ENCODE measurements at places on chromosomes 2 and 18.

DNA sequence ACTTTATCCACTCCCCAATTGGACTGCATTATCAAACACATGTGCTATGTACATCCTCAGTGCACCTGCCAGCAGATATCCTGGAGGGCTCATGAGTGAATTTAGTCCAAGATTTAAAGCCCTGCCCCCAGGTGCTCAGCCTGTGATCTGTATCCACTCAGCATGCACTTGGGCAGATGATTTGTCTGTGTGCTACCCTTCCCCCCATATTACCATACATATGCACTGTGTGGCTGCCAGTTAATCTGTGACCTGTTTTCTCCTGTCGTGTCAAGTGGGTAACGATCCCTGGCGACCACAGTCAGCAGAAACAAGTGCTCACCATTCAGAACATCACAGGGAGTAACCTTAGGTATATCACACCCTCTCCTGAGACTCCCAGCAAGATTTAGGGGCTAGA lies 10.2 kb downstream of the NAGK start:
- no peak overlapping the region for H3K4me3 ChIP-seq
- no peaks in the 10 kb centered on the region for H3K27me3 ChIP-seq
- DNase-seq = no peak
- H3K4me1 ChIP-seq = no peaks in the 10 kb centered on the region

- H3K27me3 ChIP-seq = no peaks in the 10 kb centered on the region
- H3K4me3 ChIP-seq = no peak overlapping the region
- peaks cover 3% of the 10 kb centered on the region for H3K36me3 ChIP-seq
- no peak for DNase-seq
- no peaks in the 10 kb centered on the region for H3K4me1 ChIP-seq
These were observed 122.2 kb downstream of the NCOA1 start for GRCh38 chr2:24613154-24613814.

- H3K27me3 ChIP-seq = no peaks in the 10 kb centered on the region
- H3K4me3 ChIP-seq = no peak overlapping the region
- H3K27ac ChIP-seq = no peak overlapping the region
- peaks cover 12% of the 10 kb centered on the region for H3K4me1 ChIP-seq
- no peak for DNase-seq
These were observed 80.8 kb upstream of the MCFD2 start for GRCh38 chr2:46996300-46996843.

DNA sequence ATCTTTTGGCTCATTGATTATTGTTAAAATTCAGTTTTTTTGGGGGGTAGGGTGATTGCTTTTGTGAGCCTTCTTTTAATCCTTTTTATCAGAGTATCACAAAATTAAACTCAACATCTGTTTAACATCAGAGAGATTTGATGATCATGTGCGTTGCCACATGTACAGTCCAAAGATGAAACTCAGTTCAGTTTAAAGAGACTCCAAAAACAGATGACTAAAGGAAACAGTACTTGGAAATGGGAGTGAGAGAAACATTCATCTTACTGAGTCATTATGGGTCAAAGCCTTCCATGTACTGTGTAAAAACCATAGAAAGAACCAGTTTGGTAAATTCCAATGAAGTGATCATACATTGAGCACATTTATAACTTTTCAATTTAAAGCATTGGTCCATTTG lies 53.0 kb downstream of the LYPD6 start:
- no peak overlapping the region for H3K4me3 ChIP-seq
- H3K27ac ChIP-seq = no peak overlapping the region
- H3K27me3 ChIP-seq = no peaks in the 10 kb centered on the region
- no peaks in the 10 kb centered on the region for H3K36me3 ChIP-seq
- peaks cover 4% of the 10 kb centered on the region for H3K4me1 ChIP-seq
- no peak for DNase-seq

DNA sequence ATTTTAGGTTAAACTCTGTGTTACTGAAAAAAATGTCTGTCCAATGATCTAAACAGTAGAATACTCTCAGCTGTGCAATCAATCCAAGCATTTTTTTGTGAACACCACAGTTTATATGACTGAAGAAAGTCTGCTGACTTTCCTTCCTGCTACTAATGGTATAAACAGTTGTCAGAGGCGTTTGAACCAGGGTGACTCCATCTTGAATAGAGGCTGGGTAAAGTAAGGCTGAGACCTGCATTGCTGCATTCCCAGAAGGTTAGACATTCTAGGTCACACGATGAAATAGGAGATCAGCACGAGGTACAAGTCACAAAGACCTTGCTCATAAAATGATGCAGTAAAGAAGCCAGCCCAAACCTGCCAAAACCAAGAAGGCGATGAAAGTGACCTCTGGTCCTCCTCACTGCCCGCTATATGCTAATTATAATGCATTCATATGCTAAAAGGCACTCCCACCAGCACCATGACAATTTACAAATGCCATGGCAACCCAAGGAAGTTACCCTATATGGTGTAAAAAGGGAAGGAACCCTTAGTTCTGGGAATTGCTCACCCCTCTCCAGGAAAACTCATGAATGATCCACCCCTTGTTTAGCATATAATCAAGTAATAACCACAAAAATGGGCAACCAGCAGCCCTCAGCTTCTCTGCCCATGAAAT lies 31.3 kb downstream of the POU3F3 start:
- H3K4me1 ChIP-seq = no peaks in the 10 kb centered on the region
- no peak for DNase-seq
- H3K4me3 ChIP-seq = no peak overlapping the region
- H3K36me3 ChIP-seq = no peaks in the 10 kb centered on the region
- H3K27ac ChIP-seq = no peak overlapping the region
- no peaks in the 10 kb centered on the region for H3K27me3 ChIP-seq

DNA sequence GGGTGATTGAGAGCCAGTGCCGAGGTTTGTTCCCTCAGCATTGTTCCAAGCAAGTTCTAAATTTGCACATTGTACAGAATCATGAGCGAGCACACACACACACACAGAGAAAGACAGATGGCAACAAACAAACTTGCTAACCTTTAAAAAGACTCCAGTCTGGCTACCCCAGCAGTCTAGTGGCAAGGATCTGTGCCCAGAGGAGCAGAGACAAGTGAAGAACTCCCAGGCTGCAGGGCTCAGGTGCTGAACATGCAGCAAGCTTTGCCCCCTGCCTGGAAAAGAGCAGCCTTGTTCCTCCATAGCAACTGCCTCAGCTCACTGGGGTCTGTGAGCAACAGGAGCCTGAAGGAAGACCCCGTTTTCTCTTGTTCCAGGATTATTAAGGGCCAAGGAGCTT lies 169.2 kb upstream of the CCDC68 start:
- no peak overlapping the region for H3K4me3 ChIP-seq
- no peak overlapping the region for H3K27ac ChIP-seq
- no peaks in the 10 kb centered on the region for H3K4me1 ChIP-seq
- H3K36me3 ChIP-seq = no peaks in the 10 kb centered on the region
- DNase-seq = no peak

- H3K4me1 ChIP-seq = peaks cover 24% of the 10 kb centered on the region
- H3K27ac ChIP-seq = no peak overlapping the region
- DNase-seq = no peak
These were observed 52.1 kb upstream of the PXDN start for GRCh38 chr2:1796232-1796930.

- no peak overlapping the region for H3K27ac ChIP-seq
- no peaks in the 10 kb centered on the region for H3K36me3 ChIP-seq
- H3K4me3 ChIP-seq = no peak overlapping the region
- no peak for DNase-seq
These were observed 53.9 kb upstream of the STPG4 start for GRCh38 chr2:47208852-47209606.

DNA sequence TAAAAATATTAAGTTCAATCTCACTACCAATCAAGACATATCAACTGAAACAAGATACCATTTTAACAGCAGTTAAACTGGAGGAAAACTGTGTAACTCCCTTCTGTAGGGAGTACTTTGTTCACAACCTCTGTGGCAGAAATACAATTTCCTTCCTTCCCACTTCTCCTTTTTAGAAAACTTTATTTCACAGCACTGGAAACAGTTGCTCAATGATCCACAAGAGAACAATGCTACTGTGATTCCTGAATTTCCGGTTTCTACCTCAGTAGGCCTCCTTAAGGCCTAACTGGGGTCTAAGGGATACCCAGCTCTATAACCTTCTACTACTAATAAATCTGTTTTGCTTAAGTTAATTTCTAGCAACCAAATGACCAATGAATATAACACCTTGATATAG lies 14.1 kb downstream of the TLK1 start:
- H3K4me1 ChIP-seq = peaks cover 3% of the 10 kb centered on the region
- H3K27me3 ChIP-seq = no peaks in the 10 kb centered on the region
- H3K27ac ChIP-seq = no peak overlapping the region
- DNase-seq = no peak
- no peak overlapping the region for H3K4me3 ChIP-seq

GRCh38 chr2:86498468-86499260 lies 57.5 kb downstream of the KDM3A start:
- H3K36me3 ChIP-seq = peaks cover 21% of the 10 kb centered on the region
- no peak for DNase-seq

GRCh38 chr2:28577791-28578680 lies 82.2 kb downstream of the PLB1 start:
- H3K27me3 ChIP-seq = no peaks in the 10 kb centered on the region
- no peak overlapping the region for H3K4me3 ChIP-seq
- peaks cover 3% of the 10 kb centered on the region for H3K36me3 ChIP-seq
